ENCODE measurements at places on chromosomes 2 and 18. TPM values are rescaled to one million over a fixed set of nuclear protein-coding genes. Genes with fewer than 3 reads are reported as not detected.

GRCh38 chr2:11390399-11390658 lies 45.9 kb upstream of the ROCK2 start:
- H3K27me3 ChIP-seq, result no peaks in the 10 kb centered on the region
- H3K4me1 ChIP-seq, result peaks cover 24% of the 10 kb centered on the region
- no peak overlapping the region for H3K4me3 ChIP-seq

Gene CLEC4F
- not detected for total RNA-seq

Gene ALLC
- not detected for total RNA-seq

Gene FOXI3
- total RNA-seq, result not detected

Gene ASB18
- total RNA-seq, result not detected

- no peak overlapping the region for H3K4me3 ChIP-seq
- peaks cover 40% of the 10 kb centered on the region for H3K36me3 ChIP-seq
- DNase-seq, result no peak
- no peak overlapping the region for H3K27ac ChIP-seq
- H3K4me1 ChIP-seq, result peaks cover 14% of the 10 kb centered on the region
Observed at GRCh38 chr2:47172922-47173695, 18.0 kb upstream of the STPG4 start.

DNA sequence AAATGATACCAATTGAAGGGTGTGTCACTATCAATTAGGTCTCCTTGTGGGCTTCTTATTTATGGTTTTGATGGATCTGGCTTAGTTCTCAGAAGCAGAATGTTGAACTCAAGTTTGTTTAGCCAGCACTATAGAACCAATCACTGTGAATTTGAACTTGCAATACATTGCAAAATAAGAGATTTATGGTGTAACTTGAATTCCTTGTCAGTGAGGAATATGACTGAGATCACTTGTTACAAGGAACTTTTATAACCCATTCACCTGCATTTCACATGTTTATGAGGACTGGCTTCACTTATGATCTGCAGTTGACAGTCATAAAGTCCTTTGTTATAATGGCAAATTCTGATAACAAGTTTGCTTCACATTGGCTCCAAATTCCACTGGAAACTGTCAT lies 9.8 kb downstream of the GATA6 start:
- H3K36me3 ChIP-seq, result peaks cover 20% of the 10 kb centered on the region
- H3K27me3 ChIP-seq, result no peaks in the 10 kb centered on the region
- no peak overlapping the region for H3K4me3 ChIP-seq
- no peaks in the 10 kb centered on the region for H3K4me1 ChIP-seq

Gene FEZ2
- 14.8 TPM for total RNA-seq

DNA sequence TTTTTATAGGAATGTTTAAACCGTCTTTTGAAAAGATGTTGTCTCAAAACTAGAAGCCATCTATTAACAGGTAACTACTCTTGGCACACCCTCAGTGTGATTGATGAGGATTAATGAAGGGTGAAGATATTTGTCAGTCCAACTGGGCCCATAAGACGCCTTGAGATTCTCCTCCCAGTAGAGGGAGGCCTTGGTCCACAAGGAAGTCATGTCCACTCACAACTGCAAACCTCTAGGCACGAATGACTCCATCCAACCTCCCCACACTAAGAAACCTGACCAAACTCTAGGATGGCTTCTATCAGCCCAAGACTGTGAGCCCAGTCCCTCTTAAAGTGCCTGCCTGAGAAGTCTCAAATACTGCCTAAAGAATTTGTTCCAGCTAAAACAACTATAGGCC lies 19.2 kb upstream of the GRP start:
- H3K27ac ChIP-seq, result no peak overlapping the region
- no peak overlapping the region for H3K4me3 ChIP-seq
- H3K36me3 ChIP-seq, result no peaks in the 10 kb centered on the region
- peak; percentile 7 for DNase-seq
- H3K4me1 ChIP-seq, result no peaks in the 10 kb centered on the region
- peaks cover 24% of the 10 kb centered on the region for H3K27me3 ChIP-seq

DNA sequence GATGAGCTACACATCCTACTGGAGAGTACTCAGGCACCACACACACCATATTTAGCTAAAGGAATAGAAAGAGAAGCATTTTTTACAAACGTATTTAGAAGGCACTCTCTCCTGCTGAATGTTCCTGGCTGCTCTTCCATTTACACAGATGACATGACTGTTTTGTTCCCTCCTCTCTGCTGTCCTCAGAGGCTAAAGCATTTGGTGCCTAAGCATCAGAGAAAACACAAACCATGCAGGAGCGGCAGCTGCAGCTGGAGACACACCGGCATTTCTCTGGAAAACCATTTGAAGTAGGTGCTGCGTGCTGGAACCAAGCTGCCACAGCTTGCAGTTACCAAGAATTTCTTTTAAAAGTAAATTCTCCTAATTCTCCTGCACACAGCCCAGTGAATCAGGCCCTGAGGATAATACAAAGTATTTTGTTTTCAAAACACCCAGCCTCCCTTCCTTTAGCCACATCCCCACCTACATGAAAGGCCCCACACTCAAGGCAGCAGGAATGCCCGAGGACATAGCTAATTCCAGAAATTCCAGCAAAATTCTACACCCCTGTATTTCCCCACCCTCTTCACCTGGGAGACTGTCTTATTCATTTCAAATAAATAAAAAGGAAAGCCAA lies 488.9 kb upstream of the SOX11 start:
- DNase-seq, result no peak
- no peaks in the 10 kb centered on the region for H3K27me3 ChIP-seq
- no peak overlapping the region for H3K27ac ChIP-seq
- H3K36me3 ChIP-seq, result no peaks in the 10 kb centered on the region
- H3K4me1 ChIP-seq, result no peaks in the 10 kb centered on the region
- H3K4me3 ChIP-seq, result no peak overlapping the region

Gene RAB27B
- total RNA-seq, result 2.2 TPM

Gene SLC40A1
- total RNA-seq, result 1.5 TPM

DNA sequence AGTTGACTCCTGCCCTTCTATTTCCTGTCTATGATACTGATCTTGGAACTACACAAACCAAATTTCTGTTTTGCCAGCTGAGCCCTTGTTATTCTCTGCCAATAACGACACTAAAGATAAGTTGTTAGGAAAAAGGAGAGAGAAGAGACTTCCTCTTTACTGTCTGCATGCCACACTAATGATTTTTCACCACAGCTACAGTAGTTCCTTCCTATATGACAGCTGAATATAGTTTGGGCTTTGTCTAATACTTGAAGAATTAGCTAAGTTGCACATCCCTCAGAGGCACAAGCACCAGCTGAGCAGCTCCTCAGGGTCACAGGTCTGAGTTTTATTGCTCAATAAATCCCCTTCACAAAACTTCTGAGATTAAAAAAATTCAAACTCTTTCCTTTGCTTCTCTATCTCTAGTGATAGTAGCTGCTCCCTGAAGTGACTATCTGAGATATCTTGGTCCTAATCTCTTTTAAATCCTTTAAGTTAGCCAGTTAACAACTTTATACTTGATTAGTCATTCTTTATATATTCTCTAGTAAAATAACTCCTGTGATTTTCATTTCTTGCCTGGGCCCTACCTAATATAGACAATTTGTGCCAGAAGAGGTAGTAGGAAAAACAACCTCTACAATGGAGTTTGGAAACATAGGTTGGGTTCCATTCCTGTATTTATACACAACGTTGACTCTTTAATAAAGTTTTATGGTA lies 253.0 kb upstream of the CNTNAP5 start:
- no peak for DNase-seq
- H3K36me3 ChIP-seq, result no peaks in the 10 kb centered on the region
- no peaks in the 10 kb centered on the region for H3K4me1 ChIP-seq
- no peak overlapping the region for H3K27ac ChIP-seq

- H3K36me3 ChIP-seq, result no peaks in the 10 kb centered on the region
- no peak for DNase-seq
- peaks cover 43% of the 10 kb centered on the region for H3K27me3 ChIP-seq
- H3K4me3 ChIP-seq, result no peak overlapping the region
- H3K27ac ChIP-seq, result no peak overlapping the region
Observed at GRCh38 chr2:105644174-105644980, 100.3 kb upstream of the NCK2 start.

Gene SCYGR4
- not detected for total RNA-seq

- no peak overlapping the region for H3K27ac ChIP-seq
- no peaks in the 10 kb centered on the region for H3K36me3 ChIP-seq
- no peak overlapping the region for H3K4me3 ChIP-seq
- no peak for DNase-seq
- no peaks in the 10 kb centered on the region for H3K27me3 ChIP-seq
- H3K4me1 ChIP-seq, result no peaks in the 10 kb centered on the region
Observed at GRCh38 chr18:68940039-68940438, 142.2 kb downstream of the CCDC102B start.

DNA sequence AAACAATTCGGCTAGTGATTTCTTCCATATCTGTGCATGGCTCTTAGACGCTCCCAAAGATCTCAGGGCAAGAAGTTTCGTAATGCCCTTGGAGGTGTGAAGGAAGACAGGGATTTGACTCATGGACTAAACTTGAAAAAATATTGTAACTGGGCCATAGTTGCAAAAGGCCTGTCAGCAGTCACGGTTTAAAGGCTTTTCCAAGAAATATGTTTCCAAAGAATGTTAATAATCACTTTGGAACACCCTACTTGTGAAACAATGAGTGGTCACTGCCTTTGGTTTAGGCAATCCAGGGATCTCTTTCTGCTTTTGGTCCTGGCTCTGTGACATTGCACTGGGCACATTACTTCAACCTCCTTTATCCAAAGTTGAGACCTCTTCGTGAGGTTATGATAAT lies 102.5 kb upstream of the RASGRP3 start:
- H3K27ac ChIP-seq, result no peak overlapping the region
- H3K4me3 ChIP-seq, result no peak overlapping the region
- no peaks in the 10 kb centered on the region for H3K36me3 ChIP-seq
- H3K27me3 ChIP-seq, result no peaks in the 10 kb centered on the region
- H3K4me1 ChIP-seq, result no peaks in the 10 kb centered on the region

- H3K27ac ChIP-seq, result no peak overlapping the region
- no peaks in the 10 kb centered on the region for H3K27me3 ChIP-seq
- no peak overlapping the region for H3K4me3 ChIP-seq
- H3K36me3 ChIP-seq, result no peaks in the 10 kb centered on the region
Observed at GRCh38 chr2:237467447-237468179, 19.4 kb upstream of the MLPH start.

DNA sequence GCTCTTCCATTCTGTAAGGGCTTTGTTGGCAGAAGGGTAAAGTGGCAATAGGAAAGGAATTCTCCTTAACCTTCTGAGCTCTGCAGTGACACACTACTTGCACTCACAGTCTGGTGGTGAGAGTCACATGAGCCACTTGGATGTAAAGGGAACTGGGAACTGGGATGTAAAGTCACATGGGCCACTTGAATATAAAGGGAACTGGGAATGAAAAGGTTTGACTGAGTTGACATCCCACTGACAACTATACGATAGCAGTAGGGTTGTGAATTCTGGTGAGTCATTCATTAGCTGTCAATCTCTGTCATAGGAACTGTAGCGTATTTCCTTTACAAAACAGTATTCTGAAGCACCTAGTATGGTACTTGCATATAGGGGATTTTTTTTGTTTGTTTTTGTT lies 5.5 kb downstream of the RPE start:
- DNase-seq, result no peak
- no peak overlapping the region for H3K4me3 ChIP-seq
- peaks cover 12% of the 10 kb centered on the region for H3K4me1 ChIP-seq

GRCh38 chr2:3241971-3242746 lies 135.5 kb downstream of the EIPR1 start:
- DNase-seq, result no peak
- H3K27me3 ChIP-seq, result no peaks in the 10 kb centered on the region
- no peaks in the 10 kb centered on the region for H3K36me3 ChIP-seq
- no peaks in the 10 kb centered on the region for H3K4me1 ChIP-seq
- no peak overlapping the region for H3K4me3 ChIP-seq

DNA sequence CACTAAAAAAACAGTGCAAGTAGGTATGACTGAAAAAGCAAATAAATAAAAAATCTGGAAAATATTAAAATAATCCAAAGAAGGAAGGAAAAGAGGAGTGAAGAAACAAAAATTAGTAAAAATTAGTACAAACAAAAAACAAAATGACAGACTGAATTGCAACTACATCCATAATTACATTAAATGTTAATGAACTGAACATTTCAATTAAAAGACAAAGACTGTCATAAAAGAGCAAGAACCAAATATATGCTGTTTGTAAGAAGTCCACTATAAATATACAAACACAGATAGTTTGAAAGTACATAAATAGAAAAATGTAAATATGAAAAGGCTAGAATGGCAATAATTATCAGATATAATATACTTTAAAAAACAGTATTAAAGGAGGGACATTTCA lies 267.6 kb downstream of the WDPCP start:
- no peak overlapping the region for H3K4me3 ChIP-seq
- no peak overlapping the region for H3K27ac ChIP-seq
- no peak for DNase-seq
- no peaks in the 10 kb centered on the region for H3K36me3 ChIP-seq

Gene IL1RN
- 0.25 TPM for total RNA-seq

Gene GLS
- total RNA-seq, result 97.4 TPM

DNA sequence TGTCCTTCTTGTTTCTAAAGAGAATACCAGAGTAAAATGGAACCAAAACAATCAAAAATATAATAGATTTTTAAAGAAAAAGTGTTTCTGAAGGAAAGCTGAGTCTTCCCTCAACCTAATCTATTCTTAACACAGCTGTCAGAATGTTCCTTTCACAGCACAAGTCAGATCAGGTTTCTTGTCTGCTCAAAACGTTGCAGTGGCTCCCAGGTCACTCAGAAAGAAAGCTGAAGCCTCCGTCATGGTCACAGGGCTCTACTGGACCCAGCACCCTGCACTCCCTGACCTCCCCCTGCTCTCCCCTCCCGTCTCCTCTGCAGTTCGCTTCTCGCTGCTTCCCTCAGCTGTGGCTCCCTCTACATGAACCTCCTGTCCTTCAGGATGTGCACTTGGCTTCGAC lies 90.7 kb upstream of the PTPRM start:
- H3K27me3 ChIP-seq, result no peaks in the 10 kb centered on the region
- no peak overlapping the region for H3K4me3 ChIP-seq
- no peak for DNase-seq
- no peaks in the 10 kb centered on the region for H3K36me3 ChIP-seq
- H3K4me1 ChIP-seq, result no peaks in the 10 kb centered on the region

GRCh38 chr2:171181064-171182049 lies 20.7 kb upstream of the TLK1 start:
- no peak for DNase-seq
- H3K27ac ChIP-seq, result no peak overlapping the region
- no peak overlapping the region for H3K4me3 ChIP-seq
- H3K4me1 ChIP-seq, result no peaks in the 10 kb centered on the region

GRCh38 chr2:67904566-67904965 lies 158.2 kb downstream of the C1D start:
- no peak overlapping the region for H3K27ac ChIP-seq
- no peaks in the 10 kb centered on the region for H3K4me1 ChIP-seq
- no peaks in the 10 kb centered on the region for H3K36me3 ChIP-seq
- 0 out of 2 replicates have a peak, but pooled peaks cover 3% of the 10 kb centered on the region for H3K27me3 ChIP-seq

DNA sequence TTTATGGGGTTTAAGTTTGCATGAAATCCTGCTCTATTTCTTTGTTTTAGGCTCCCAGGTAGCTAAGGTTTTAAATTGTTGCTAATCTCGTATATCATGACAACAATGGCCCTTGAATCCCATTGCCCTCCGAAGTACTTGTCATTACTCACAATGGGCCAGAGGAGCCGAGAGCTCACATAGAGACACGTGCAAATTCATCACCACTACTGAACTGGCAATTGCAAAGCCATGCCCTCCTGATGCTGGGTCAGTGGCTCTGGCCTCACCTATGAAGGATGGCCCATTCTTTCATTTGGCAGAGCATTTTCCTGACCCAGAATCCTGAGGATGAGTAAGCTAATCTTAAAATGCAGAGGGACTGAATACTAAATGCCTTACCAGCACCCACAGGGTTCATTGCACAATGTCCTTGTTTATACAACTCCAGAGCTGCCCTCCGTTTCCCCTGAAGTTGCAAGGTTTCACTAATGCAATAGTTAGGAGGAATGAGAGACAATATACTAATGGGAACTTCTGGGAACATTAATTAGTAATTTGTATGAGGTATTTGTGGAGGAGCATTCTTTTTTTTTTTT lies 71.6 kb upstream of the GAREM1 start:
- H3K27ac ChIP-seq, result no peak overlapping the region
- H3K4me1 ChIP-seq, result no peaks in the 10 kb centered on the region
- H3K36me3 ChIP-seq, result no peaks in the 10 kb centered on the region
- H3K27me3 ChIP-seq, result no peaks in the 10 kb centered on the region
- no peak for DNase-seq
- H3K4me3 ChIP-seq, result no peak overlapping the region
